Stimulated activated CD4-positive, alpha-beta T cell treated with anti-CD3 and anti-CD28 coated beads, Interleukin-12 subunit alpha, Interleukin-12 subunit beta, amount 100 ng/mL, for 4 hours (primary cell): ENCODE measurements at places on chromosomes 16 and 17.
A peak's percentile ranks its signal among the peaks of the same experiment; 100 is the strongest.

DNA sequence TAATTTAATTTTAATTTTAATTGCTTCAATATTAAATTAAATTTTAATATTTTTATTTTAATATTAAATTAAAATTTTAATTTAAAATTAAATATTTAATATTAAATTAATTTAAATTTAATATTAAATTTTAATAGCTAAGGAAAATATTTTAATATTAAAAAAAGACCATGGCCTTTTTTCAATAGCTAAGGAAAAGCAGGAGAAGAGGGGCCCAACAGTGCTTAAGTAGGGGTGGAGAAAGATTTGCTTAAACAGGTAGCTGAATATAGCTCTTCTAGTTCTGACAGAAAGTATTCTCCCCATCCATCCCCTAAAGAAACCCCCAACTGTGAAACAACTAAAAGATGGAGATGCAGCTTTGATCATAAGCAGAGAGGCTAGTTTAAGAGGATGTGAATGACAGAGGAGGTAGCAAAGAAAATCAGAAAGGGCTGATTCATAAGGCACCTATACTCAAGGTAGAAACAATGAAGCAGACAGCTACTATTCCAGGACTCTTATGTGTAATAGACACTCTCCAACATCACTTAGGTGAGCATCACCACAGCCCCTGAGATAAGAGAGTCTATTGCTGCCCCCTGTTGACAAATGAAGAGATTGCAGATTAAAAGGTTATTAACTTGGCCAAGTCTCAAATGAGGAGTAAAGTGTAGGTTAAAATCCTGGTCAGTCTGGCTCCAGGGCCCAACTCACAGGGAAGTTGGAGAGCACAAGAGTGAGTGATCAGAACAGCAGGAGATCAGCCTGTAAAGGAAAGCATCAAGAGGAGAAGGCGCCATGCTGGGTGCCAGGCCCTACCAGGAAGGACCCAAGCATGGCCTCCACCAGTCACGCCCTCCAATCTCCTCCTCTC is 7.8 kb upstream of the RNASEK start:
- DNase-seq, result no peak

DNA sequence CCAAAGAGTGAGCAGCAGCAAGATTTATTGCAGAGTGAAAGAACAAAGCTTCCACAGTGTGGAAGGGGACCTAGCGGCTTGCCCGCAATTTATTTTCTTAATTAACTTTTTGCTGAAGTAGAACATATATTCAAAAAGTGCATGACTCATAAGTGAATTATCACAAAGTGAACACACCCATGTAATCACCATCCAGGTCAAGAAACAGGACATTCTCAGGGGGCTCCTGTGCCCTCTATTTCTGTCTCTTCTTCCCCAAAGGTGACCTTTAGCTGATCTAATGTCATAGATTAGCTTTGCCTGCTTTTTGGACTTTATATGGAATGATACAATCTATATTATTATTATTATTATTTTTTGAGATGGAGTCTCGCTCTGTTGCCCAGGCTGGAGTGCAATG is 19.9 kb downstream of the ERAL1 start:
- no peak for DNase-seq

DNA sequence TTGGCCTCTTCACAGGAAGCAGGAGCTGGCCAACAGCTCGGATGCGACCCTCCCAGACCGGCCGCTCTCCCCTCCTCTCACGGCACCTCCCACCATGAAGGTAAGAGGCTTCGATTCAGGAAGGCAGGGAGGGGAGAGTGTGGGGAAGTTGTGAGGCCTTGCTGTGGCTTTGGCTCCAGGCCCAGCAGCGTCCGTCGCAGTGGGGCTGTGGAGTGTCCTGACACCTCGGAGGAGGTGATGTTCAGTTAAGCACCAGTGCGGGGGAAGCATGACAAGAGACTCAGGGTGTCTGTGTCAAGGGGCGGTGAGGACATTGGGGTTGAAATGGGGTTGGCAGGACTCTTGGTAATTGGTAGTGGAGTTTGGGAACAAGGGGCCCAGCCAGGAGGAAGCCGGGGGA is 109.0 kb downstream of the RAP1GAP2 start:
- DNase-seq, result no peak

DNA sequence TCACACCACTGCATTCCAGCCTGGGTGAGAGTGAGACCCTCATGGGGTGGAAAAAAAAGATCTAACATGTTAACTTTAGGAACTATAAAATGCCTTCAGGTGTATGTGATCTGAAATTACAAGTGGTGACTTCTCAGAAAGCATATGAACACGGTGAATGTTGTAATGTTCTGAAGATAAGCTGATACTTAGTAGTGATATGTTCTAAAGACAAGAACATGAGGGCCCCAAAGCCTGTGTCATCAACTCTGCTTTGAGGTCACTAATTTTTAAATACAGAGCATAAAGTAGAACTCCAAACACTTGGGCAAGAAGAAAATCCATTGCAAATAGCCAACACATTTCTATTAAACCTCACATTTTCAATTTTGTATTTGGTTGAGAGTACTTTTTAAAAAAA is 2.6 kb upstream of the FBF1 start:
- no peak for DNase-seq

- DNase-seq, result no peak
Measured at GRCh38 chr16:12674524-12674923, 129.2 kb downstream of the CPPED1 start.

GRCh38 chr17:10339051-10339450 is 33.8 kb downstream of the MYH13 start:
- no peak for DNase-seq

DNA sequence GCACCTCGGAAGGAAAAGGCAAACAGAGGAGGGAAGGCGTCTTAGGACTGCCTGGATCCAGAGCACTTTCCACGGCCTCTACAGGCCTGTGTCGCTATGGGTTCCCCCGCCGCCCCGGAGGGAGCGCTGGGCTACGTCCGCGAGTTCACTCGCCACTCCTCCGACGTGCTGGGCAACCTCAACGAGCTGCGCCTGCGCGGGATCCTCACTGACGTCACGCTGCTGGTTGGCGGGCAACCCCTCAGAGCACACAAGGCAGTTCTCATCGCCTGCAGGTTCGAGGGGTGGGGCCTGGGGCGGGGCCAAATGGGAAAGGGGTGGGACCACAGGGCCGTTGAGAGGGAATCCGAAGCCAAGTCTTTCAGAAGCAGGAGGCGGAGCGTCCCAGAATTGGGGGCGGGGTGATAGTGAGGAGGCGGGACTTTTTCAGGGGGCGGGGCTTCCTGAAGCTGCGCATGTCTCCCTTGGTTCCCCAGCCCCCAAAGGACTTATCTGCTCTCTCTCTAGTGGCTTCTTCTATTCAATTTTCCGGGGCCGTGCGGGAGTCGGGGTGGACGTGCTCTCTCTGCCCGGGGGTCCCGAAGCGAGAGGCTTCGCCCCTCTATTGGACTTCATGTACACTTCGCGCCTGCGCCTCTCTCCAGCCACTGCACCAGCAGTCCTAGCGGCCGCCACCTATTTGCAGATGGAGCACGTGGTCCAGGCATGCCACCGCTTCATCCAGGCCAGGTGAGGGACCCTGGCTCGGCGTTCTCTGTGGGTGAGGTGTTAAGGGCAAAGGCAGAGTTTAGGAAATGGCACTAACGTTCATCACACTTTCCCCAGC is 939 bp downstream of the BCL6B start:
- peak; percentile 96 for DNase-seq

- DNase-seq, result no peak
Measured at GRCh38 chr17:247767-248166, 66.3 kb upstream of the DOC2B start.

DNA sequence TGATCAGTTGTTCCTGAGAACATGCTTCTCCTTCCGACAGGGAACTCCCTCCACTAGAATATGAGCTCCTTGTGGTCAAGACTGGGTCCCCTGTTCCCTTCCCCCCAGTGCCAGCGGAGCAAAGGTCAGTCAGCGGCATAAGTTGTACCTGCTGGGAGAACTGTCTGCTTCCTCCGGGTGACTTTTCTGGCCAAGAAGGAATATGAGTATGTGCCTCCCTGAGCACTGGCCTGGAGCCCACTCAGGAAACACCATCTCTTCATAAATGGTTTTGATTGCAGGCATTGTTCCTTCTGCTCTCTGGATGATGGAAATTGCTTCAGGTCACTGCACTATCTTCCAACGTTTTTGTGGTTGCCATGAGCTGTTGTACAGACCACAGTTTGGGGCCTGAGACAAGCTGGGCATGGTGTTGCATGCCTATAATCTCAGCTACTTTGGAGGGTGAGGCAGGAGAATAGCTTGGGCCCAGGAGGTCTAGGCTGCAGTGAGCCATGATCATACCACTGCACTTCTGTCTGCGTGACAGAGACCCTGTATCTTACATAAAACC is 2.9 kb upstream of the P4HB start:
- DNase-seq, result no peak

DNA sequence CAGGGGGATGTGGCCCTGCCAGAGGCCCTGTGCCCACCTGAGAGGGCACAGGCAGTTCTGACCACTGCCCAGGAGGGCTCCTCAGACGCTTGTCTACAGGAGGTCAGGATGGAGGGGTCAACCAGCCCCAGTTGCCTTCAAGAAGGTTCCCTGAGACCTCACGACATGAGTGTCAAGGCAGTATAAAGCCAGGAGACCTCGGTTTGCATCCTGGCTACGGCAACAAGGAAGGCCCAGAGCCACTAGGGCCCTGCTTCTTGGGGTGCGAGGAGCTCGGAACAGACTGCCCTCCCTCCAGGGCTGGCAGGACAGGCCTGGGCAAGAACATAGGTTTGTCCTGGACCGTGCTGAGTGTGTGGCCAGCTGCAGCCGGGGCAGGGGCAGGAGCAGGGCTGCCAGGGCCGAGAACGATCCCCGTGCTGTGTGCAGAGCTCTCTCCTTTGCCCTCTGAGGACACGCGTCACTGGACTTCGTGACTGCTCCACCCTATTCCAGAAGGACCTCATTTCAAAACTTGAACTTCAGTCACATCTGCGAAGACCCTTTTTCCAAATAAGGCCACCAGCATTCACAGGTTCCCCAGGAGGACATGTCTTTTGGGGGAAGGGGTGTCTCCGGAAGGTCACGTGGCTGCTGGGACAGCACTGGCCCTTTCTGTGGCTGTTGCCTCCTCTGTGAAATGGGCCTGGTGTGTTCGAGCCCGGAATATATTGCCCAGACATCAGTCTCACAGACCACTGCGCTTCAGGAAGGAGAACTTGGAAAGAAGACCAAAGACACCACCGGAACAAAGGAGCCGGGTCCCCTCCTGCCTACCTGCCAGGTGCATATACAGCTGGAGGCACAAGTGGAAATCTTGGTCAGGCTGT is 27.7 kb downstream of the SLC7A5 start:
- DNase-seq, result no peak

- DNase-seq, result no peak
Measured at GRCh38 chr17:67203818-67204217, 41.2 kb downstream of the HELZ start.

DNA sequence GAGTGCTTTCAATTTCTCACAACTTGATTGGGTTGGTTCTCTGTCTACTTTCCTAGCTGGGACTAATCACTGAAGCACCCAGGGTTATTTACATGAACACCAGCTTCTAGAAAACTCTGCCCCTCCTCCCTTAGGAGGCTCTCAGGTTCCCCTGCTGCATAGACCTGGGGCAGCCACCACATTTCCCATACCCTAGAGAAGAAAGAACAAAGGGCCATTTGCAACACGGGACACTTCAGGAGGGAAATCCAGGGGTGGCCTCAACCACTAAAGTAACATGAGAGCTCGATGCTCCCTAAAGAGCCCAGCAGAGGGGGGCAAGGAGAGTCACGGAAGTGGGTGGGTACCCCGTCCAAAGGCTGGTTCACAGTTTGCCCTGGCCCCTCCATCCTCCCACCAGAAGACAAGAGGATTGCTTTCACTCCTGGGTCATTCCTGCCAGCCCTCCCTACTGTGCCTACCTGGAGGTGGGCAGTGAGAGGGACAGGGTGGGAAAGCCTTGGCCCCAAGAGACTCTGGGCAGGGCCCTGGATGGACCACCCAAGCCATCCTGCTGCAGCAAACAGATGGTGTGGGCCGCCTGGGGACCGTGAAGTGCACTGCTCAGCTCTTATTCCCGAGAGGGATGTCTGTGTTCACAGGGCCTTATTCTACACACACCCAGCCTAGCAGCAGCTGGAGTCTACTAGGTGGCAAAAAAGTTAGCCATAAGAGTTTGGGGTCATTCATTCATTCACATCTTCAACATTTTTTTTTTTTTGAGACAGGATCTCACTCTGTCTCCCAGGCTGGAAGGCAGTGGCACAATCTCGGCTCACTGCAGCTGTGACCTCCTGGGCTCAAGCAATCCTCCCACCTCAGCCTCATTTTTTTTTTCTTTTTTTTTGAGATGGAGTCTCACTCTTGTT is 392.1 kb downstream of the SOX9 start:
- no peak for DNase-seq

DNA sequence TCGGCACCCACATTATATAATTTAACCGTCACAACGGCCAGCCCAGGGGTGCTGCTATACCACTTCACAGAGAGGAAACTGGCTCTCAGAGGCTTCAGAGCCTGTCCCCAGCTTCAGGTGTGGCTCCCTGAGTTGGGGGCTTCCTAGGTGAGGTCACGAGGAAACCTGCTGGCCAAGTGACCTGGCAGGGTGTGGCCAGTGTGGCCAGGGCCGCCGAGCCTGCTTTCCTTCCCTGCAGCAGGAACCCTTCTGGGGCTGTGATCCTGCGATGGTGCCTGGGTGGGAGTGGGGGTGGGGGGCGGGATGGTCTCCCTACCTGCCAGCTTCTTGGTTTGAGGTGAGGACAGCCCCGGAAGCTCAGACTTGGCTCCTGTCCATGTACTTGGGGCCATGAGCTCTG is 39.9 kb downstream of the ADCY7 start:
- DNase-seq, result no peak

DNA sequence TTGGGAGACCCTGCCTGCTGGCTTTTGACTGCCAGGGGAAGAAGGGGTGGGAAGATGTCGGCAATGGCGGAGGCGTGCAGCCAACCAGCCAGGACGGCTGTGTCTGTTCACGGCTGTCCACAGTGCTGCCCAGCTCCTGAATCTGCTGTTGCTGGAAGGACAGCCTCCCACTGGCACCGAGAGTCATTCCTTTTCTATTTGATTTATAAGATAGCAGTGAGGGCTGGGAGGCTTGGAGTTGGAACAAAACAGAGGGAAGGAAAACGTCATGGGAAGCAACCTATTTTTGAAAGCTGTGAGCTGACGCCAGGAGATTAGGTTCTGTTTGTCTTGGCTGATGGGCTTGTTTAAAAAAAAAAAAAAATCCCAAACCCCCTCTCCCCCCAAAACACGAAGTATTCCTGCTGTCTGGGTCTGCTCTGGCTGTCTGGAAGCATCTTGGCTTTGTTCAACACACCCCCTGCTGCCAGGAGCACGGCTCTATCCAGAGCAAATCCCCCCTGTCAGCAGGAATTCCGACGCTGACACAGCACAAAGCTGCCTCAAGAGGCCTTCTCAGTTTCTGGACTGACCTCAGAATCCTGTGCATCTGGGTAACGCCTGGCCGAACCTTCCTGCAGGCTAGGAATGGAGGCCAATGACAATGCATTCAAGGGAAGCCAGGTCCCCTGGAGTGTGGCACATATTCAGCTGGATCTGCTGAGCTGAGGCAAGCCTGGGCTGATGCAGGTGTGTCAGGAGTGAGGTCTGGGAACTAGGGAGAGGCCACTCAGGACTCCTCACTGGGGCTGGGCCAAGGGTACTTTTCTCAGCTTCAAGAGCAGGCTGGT is 41.0 kb upstream of the SREBF1 start:
- DNase-seq, result no peak
